Spinal cord (tissue), 10 donors: ENCODE measurements at places on chromosomes 5 and 9.

DNA sequence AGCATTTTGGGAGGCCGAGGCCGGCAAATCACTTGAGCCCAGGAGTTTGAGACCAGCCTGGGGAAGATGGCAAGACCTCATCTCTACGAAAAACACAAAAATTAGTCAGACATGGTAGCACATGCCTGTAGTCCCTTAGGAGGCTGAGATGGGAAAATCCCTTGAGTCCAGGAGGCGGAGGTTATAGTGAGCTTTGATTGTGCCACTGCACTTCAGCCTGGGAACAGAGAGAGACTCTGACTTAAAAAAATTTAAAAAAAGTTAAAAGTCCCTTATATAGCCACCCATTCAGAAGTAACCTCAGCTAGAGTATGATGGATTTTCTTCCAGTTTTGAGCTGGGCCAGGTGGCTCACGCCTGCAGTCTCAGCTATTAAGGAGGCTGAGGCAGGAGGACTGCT is 72.4 kb downstream of the UGCG start:
- no peak for DNase-seq

- DNase-seq: no peak
These were observed 14.7 kb downstream of the LIX1 start for GRCh38 chr5:97127727-97128126.

DNA sequence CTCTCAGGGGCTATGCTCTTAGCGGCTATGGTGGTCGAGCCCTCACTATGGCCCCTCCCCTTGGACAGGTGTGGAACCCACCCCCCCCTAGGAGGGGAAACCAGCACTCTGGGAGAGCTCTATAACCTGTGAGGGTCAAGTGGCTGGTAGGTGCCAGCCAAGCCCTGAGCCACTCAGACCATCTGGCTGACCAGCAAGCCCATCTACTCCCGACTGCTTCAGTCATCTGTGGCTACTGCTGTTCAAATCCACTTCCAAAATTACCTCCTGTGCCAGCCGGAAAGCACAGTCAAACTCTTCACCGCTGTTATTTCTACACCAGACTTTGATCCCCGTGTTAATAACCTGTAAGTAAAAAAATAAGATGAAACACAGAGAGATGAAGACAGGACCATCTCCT is 28.5 kb downstream of the NSUN2 start:
- DNase-seq: no peak

- DNase-seq: no peak
These were observed 18.3 kb upstream of the SLC2A6 start for GRCh38 chr9:133496861-133497842.

DNA sequence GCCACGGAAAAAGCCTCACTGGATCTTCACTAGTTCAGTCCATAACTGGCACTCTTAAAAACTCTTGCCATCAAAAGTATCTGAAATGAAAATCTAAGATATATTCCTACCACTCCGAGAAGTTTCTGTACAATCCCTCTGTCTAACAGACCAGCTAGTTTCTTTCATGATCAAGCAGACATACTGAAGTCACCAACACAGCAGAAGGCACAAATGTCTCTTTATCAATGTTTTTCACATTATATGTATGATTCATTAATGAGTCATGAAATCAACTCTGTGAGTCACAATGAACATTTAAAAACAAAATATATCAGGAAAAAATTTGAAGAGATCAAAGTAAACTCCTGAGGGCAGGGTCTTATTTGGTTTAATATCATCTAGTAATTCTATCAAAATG is 50.8 kb downstream of the F2R start:
- no peak for DNase-seq

- DNase-seq: no peak
These were observed 455.6 kb upstream of the CD180 start for GRCh38 chr5:67652201-67652600.

- DNase-seq: no peak
These were observed 175.5 kb downstream of the GNA14 start for GRCh38 chr9:77472646-77473045.

DNA sequence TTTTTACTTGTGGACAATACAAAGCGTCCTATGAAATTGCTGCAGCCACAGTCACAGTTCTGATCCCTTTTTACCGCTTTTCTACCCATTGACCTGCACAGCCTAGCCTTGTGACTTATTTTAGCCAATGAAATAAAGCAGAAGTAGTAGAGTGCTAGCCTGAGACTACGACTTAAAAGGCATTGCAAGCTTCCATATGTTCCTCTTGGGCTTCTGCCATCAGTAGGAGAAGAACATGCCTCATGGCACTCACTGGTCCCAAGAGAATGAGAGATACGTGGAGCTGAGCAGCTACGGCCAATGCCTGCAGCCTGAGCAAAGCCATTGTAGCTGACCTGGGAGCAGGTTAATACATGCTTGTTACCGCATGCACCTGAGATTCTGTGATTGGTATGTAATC is 416.6 kb upstream of the CLINT1 start:
- no peak for DNase-seq

DNA sequence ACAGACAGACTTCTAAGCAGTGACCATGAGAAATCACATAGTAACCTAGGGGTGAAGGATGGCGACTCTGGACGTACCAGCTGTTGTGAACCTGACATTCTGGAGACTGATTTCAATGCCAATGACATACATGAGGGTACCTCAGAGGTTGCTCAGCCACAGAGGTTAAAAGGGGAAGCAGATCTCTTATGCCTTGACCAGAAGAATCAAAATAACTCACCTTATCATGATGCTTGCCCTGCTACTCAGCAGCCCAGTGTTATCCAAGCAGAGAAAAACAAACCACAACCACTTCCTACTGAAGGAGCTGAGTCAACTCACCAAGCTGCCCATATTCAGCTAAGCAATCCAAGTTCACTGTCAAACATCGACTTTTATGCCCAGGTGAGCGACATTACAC is 38.0 kb upstream of the CCDC152 start:
- DNase-seq: no peak

DNA sequence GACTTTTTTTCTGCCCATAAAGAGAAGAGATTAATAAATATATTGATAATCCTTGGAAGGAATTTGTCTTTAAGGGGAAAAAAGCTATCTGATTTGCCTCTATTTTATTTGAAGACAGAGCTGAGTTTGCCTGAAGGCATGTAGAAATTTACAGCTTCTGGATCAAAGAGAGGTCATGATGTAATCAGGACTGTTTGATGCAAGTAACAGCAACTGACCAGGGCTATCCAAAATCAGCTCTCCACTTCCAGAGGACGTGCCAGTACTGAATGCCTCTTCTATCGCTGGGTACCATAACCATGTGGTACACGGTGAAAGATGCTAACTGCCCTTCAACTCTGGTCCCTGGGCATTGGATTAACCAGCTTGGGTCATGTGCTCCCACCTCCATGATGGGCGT is 90.6 kb downstream of the ZFAND5 start:
- DNase-seq: no peak

- DNase-seq: no peak
These were observed 4.4 kb upstream of the SPTLC1 start for GRCh38 chr9:92119586-92119985.

DNA sequence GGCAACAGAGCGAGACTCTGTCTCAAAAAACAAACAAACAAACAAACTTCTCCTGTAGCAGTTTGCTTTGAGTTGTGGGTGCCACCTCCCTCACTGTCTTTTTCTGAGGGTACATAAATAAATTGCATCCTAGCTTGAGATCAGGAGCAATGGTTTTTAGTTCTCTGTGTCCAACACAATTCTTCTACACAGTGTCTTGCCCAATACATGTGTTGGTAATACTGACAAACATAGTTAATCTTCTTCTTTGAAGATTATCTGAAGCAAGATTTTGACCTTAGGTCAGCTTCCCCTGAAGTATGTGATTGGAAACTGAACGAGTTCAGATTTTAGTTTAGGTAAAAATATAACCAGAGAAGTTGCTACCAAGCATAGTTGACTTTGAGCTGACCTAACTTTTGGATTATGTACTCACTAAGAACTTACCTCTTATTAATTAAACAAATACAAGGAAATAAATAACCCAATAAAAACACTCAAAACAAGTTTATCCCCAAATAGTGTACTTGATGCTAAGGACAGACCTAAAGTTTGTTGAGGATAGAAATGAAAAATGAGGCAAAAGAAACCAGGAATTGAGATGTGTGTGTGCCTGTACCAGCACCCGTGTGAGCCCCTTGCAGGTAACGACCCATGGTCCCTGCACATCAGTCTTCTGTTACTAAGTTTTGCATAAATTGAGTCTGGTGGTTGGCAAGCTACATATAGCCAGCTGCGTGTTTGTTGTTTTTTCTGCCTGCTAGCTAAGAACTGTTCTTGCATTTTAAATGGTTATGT is 16.2 kb downstream of the TJP2 start:
- DNase-seq: no peak

DNA sequence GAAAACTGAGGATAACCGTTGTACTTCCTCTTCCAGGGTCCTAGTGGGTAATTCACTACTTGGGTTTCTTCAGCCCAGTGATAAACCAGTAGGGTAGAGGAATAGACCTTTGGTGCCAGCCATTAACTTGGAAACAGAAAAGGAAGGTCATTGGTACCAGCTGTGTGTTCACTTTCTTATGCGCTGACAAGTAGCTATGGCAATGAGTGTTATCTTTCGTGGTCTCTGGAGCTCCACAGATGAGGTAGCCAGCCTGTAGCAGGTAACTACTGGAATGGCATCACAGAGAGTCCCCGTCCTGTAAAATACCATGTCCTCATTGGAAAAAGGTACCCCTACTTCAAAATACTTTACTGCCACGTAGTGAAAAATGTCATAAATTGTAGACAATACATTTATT is 2.3 kb downstream of the UHRF2 start:
- no peak for DNase-seq

- DNase-seq: no peak
These were observed 72.8 kb upstream of the ANKH start for GRCh38 chr5:14944350-14944739.

DNA sequence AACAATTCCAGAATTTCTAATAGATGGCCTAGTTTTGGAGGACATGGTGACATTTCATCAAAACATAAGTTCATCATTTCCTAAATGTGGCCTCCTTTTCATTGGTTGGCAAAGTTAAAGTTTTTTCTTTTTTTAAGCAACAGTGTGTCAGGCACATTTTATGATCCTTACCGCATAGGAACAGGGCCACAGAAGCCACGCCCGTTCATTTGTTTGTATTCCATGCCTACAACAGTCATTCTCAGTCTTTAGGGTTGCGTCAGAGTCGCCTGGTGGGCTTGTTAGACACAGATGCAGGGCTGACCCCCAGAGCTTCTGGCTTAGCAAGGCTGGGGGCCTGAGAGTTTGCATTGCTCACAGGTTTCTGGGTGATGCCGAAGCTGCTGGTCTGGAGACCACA is 130.2 kb downstream of the HSD17B3 start:
- DNase-seq: no peak

GRCh38 chr5:8332666-8333445 is 463.9 kb downstream of the MTRR start:
- no peak for DNase-seq

- DNase-seq: no peak
These were observed 74.1 kb downstream of the HMHB1 start for GRCh38 chr5:143886096-143886495.

DNA sequence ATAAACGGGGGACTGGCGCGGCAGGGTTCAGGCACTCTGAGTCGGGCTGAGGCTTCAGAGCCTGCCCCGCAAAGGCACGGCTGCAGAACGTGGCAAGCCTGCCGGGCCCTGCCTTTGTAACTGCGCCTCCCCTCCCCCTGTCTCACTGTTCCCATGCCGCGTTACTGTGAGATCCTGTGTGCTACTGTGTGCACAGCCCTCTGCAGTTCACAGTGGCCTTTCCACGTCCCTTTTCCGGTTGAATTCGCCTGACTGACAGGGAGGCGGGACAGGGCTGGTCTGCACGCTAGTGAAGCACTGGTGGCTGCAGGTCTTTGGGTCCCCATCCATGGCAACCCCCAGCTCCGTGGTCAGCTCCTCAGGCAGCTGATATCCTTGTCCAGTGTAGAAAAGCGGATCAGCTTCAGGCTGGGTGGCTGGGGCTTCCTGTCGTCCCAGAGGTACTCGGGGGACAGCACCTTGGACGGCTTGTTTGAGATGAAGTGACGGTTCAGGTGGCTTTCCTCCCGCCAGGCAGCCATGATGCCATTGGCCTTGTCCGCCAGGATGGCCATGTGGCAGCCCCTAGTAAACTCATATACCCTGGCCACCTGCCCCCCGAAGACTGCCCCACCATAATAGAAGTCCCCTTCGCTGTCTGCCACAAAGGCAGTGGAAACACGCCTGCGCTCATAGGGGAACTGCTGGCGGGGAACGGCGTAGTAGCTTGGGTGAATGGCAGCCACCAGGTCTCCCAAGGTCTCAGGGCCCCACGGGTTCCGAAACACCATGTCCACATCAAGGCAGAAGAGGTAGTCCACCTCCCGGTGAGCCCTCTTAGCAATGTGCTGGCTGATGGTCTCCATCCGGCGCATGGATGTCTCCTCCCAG is 10.3 kb downstream of the GBGT1 start:
- DNase-seq: no peak

GRCh38 chr5:82349652-82350051 is 71.5 kb upstream of the RPS23 start:
- DNase-seq: no peak

- DNase-seq: no peak
These were observed 91.1 kb downstream of the ENC1 start for GRCh38 chr5:74549384-74549783.

DNA sequence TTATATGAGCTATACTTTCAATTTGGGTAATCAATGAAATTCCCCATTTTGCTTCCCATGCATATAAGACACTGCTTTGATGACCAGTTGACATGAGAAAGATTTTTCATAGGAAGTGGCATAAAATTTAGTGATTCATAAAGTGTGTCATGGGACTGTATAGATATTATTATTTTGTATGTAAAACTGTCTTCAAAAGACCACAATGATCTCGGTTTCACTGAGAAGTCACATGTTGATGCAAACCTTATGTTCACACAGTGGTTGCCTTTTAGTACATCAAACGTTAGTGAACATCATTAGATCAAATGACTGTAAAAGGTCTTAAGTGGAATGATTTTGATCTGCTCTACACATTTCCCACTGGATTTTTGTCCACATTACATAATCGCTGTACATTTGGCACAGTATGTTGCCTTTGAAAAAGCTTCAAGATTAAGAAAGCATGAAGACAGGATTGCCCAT is 349.2 kb upstream of the MEF2C start:
- no peak for DNase-seq

DNA sequence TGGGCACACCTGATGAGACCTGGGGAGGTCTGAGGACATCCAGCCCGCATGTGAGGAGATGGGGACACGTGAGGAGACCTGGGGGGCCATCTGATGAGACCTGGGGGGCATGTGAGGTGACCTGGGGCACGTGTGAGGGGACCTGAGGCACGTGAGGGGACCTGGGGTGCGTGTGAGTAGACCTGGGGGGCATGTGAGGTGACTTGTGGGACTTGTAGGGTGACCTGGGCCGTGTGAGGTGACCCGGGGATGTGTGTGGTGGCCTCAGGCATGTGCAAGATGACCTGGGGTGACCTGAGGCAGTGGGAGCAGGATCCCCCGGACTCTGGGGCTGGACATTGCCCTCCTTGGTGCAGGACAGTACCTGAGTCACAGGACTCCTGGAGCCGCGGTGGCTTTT is 30.6 kb downstream of the PNPLA7 start:
- DNase-seq: no peak

- no peak for DNase-seq
These were observed 202.6 kb downstream of the SEMA5A start for GRCh38 chr5:9343146-9343850.
